Neural progenitor cell (in vitro differentiated cells): ENCODE measurements at places on chromosomes 1 and 21.
A peak's percentile ranks its signal among the peaks of the same experiment; 100 is the strongest.

DNA sequence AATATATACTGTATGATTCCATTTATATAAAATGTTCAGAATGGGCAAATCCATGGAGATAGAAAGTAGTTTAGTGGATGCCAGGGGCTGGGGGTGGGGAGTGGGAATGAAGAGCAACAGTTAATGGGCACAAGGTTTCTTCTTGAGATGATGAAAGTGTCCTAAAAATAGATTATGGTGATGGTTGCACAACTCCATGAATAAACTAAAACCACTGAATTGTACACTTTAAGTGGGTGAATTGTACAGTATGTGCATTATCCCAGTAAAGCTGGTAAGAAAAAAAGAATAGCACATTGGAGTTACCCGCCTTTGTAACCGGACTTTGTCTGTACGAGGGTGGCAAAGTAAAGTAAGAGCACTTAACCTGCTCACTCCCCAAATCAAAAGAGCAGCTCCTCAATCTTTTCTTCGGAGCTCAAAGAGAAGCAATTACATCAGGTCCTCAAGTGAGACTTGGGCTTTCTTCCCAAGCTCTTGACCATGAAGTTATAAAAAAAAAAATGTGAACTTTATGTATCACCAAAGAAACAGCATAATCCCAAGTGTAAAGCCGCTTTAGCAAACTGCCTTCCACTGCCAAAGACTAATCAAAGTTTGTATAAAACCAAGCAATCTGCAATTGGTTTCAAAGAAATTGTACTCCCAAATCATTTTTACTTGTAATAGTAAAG is 32.1 kb downstream of the ALDH9A1 start:
- DNase-seq = no peak

DNA sequence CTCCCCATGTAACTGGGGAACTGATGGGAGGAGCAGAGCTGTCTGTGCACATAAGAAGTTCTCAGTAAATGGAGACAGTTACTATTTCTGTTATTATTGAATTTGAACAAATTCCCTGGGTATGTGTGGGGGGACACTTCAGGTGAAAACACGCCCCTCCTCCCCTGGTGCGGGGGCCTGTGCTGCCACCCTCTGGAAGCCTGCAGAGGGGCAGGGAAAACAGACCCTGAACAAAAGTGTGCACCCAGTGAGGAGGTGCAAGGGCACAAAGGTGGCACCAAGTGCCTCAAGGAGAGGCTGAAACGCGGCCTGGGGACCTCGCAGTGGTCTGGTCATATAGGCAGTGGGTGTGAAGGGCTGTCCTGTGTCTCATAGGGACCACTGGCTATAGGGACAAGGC is 18.2 kb upstream of the NADK start:
- DNase-seq = no peak

DNA sequence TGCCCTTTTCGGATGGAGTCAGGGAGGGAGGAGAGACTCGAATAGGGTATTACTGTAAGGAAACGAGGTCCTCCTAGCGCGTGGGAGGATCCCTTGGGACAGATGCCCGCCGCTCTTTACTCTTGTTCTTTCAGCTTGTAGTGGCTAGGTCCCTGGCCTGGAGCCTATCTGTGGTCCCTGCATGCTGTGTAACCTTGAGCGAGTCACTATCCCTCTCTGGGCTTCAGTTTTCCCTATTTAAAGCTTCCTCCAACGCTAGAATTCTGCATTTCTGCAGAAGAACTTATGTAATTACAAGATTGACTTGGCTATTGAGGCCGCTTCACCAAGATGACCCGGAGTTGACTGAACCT is 744 bp downstream of the MIER1 start:
- DNase-seq = no peak

DNA sequence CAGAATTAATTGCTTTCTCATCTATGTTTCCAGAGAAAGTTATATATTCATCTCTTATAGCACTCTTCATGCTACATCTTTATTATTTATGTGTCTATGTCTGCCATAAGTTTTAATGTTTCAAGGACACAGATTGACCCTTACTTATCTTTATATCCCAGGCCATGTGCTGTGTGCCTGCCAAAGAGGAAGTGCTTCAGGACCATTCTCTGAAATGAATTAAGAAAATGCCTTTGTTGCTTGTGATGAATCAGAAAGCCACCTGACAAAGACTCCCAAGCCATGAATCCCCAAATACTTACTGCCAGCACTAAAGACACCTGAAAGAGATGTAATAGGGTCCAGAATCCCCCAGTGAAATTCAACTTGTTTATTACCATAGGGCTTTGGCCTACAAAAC is 342.1 kb upstream of the C1orf87 start:
- no peak for DNase-seq

GRCh38 chr1:112060261-112060660 is 70.8 kb upstream of the KCND3 start:
- no peak for DNase-seq

- no peak for DNase-seq
Observed at GRCh38 chr1:59061876-59062275, 235.0 kb upstream of the FGGY start.

DNA sequence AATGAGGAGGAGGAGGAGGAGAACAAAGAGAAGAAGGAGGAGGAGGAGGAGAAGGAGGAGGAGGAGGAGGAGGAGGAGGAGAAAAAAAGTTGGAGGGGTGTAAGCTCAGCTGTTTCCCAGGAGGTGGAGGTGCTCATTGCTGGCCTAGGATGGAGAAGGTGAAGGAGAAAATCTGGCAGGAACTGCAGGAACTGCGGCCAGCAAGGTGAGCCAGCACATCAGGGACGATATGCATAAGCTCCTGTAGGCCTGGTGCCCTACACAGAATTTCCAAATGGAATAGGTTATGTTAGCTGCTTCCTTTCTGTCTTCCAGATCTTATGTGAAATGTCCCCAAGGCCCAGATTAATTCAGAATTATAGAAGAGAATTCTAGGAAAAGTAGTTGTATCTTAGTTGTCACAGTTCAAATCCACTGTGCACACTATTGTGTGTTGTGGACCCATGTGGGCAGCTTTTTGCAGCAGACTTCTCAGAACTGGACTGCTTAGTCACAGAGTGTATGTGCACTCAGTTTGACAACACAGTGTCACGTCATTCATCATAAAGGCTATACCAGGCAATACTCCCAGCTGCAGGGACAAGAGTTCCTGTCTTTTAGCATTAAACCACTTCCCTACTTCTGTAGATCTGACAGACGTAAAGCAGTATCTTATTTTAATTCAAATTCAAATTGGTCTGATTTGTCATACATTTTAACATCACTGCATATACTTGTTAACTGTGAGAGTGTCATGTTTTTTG is 303.7 kb downstream of the HLX start:
- DNase-seq = no peak

- no peak for DNase-seq
Observed at GRCh38 chr1:228141226-228142044, 1.4 kb downstream of the GUK1 start.

DNA sequence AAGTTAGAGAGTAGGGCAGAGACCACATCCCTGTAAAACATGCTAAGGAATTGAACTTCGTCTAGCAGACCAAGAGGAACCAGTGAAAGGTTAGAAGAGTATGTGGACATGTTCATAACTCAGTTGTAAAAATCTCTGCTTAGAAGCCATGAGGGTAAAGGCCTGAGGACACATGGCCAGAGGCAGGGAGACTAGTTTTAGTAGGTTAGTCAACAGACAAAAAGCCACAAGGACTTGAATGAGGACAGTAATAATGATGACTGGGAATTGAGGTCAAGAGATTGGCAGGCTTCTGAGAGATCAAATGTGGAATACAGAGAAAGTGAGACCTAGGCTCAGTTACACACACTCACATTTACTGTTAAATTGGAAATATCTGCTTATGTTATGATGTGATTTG is 205.5 kb upstream of the HOOK1 start:
- no peak for DNase-seq

GRCh38 chr21:38171723-38172344 is 85.0 kb upstream of the KCNJ15 start:
- DNase-seq = peak; percentile 72
